ENCODE measurements at places on chromosomes 11 and 22.

- DNase-seq: no peak
Measured at GRCh38 chr11:36390963-36391471, 94.9 kb downstream of the PRR5L start.

- DNase-seq: no peak
Measured at GRCh38 chr11:120903686-120904085, 120.2 kb upstream of the TBCEL start.

- no peak for DNase-seq
Measured at GRCh38 chr22:48237466-48238283, 1475.2 kb downstream of the TBC1D22A start.

DNA sequence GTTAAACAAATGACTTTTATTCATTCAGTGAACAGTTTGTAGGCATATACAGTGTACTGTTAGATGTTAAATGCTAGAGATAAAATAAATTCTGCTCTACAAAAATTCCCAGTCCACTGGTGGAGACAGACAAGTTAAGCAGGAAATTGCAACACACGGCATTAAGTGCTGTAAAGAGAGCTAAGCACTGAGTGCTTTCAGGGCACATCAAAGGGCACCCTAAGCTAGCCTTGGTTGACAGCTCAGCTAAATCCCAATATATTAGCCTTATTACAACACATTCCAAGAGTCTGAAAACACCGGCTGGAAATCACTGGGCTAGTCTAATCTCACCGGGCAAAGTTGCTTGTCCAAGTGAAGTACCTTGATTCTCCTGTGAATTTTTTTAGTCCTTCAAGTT is 55.1 kb downstream of the NOX4 start:
- no peak for DNase-seq

- DNase-seq: no peak
Measured at GRCh38 chr11:1891831-1892115, at the start of gene PRR33. PRR33 (minus strand) TSS chr11:1891895; CDS start chr11:1890584, 1,311 bp downstream.

GRCh38 chr11:87035976-87036583 is 1.7 kb upstream of the TMEM135 start:
- no peak for DNase-seq

DNA sequence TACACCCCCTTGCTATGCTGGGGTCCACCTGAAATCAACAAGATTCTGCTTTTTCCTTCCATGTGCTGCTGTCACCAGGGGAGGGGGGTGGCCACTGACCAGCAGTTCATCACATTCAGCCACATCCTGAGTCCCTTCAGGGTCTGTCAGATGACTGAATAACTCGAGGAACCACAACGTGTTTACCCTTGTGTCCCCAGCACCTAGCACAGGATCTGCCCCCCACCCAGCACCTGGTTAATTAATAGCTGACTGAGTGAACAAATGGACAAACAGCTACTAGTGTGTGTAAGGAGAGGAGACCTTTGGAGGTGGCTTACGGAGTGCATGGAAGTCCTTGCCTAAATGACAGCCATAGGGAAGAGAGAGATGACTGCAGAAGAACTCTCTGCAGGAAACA is 119.5 kb upstream of the NCAM1 start:
- DNase-seq: no peak

All from NCI-H524 (cell line).